ENCODE measurements at places on chromosomes 5 and 9.

- no peak for DNase-seq
Observed at GRCh38 chr9:107567462-107567861, 77.9 kb upstream of the KLF4 start.

GRCh38 chr9:115046824-115047223 is 71.1 kb downstream of the TNC start:
- no peak for DNase-seq

- no peak for DNase-seq
Observed at GRCh38 chr5:93503598-93504067, 77.4 kb downstream of the NR2F1-AS1 start.

GRCh38 chr9:114588651-114589526 is 1.3 kb downstream of the ATP6V1G1 start:
- DNase-seq: no peak
